Right ventricle myocardium superior (tissue), 1 donor: ENCODE measurements at places on chromosomes 3 and 15.

GRCh38 chr15:100806157-100806556, 73.5 kb upstream of the ALDH1A3 start:
- no peak for DNase-seq

DNA sequence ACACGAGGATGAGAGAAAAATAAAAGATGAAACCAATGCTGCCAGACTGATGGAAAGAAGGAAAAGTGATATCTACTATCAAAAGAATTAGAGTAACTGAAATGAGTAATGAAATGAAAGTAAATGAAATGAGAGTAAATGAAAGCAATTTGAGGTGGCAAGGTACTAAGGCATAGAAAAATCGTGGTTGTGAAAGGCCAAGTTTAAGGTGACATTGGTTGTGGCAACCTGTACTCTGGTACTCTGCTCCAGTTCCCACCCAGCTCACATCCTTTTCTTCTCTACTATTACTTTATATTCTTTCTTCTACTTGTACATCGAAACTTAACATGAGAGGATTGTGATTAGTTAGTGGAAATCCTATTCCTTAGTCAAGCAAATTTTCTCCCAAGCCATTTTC, 10.1 kb downstream of the RFX7 start:
- no peak for DNase-seq

DNA sequence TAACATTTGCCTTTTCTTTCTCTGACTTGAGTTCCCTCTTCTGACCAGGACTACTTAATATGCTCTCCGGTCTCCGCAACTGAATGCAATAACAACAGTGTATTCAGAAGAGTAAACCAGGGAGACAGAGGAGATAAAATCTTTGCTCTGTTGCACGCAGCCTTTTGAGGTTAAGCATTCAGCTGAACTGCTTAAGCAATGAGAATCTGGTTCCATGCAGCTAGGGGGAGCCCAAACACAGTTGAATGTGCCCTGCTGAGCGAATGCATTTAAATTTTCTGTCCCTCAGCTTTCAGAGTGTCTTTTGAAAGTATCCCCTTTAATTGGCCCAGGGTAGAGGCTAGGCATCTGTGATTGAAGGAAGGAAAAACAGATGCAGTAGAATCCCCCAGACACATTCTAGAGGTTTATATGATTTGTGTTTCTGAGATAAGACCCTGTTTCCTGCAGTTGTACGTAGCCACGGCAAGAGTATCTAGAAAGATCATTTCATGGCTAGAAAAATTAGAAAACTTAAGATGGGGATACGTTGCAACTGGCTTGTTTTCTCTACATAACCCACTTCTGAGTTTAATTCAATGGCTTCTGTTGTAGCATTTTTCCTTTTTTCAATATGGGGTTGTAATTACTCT, 309.6 kb downstream of the TUSC7 start:
- peak; percentile 50 for DNase-seq

DNA sequence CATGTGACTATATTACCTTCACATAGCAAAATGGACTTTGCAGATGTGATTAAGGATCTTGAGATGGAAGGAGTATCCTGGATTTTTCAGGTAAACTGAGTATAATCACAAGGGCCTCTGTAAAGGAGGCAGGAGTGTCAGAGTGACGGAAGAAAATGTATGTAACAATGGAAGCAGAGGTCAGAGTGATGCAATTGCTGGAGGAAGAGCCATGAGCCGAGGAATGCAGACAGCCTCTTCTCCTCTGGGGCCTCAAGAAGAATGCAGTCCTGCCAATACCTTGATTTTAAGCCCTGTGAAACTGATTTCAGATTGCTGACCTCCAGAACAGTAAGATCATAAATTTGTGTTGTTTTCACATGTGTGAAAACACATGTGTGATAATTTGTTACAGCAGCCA, 15.1 kb downstream of the HEMK1 start:
- DNase-seq, result no peak

- no peak for DNase-seq
These were observed 64.9 kb downstream of the UACA start for GRCh38 chr15:70698426-70698825.

GRCh38 chr3:7720649-7721297, 780.9 kb upstream of the LMCD1 start:
- DNase-seq, result no peak

GRCh38 chr15:40618906-40619305, 24.9 kb downstream of the KNL1 start:
- no peak for DNase-seq

- no peak for DNase-seq
These were observed 155.4 kb downstream of the PDZRN3 start for GRCh38 chr3:73469331-73469730.

- DNase-seq, result no peak
These were observed 74.7 kb upstream of the ROBO2 start for GRCh38 chr3:76965122-76965725.

DNA sequence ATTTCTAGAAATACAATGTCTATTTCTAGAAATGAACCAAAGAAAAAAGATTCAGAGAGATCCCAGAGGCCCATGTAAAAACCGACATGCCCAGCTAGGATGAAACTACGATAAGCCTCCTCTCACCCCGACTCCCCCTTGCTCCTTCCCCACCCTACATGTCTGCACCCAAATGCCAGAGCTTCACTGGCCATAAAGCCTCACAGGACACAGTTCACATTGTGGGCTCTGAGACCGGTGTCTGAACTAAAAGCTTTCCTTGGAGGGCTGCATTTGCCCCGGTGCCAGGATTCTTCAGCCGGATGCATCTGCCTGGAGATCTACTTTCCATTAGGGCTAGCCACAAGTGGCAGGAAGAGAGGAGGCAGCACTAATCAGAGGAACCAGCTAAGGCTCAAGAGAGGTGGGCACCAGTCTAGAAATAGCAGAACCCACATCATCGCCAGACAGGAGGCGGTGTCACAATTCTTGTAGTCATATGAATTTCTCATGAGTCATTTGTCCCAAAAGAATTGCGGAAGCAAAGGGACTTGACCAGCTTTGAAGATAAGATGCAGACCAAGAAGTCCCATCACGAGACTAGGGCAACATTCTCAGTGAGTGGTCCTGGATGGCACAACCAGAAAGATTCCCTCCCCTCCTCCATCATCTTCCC, 353.6 kb downstream of the NTRK3 start:
- no peak for DNase-seq

DNA sequence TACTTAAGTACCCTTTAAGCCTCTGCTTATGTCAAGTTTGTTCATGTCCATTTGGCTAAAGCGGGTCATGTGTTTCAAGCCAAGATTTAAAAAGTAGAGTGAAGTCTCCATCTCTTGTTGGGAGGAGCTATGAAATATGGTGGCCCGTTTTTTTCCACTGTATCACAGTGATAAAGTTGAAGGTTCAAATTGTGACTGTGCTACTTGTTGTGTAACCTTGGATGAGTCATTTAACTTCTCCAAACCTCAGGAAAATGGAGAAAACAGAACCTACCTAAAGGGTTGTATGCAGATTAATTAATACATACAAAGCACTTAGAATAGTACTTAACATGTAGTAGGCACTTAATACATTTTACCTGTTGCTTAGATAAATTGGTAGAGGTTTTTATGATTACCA, 43.4 kb downstream of the SNAPC5 start:
- DNase-seq, result no peak

DNA sequence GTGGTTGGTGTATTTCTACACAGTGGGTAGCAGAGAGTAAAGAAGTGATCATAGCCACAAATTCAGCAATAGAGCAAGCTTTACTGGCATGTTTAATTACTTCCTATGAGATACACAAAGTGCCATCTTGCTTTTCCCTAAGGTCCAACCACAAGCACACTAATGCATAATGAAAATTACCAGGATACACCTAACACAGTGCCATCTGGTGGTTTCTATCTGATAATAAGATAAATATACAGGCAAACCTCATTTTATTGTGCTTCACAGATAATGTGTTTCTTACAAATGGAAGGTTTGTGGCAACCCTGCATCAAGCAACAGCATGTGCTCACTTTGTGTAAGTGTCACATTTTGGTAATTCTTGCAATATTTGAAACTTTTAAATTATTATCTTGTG, 223.0 kb downstream of the NSUN3 start:
- DNase-seq, result no peak

GRCh38 chr3:70138606-70139005, 139.1 kb downstream of the SAMMSON start:
- DNase-seq, result no peak

- no peak for DNase-seq
These were observed 199.3 kb upstream of the CMC1 start for GRCh38 chr3:28042095-28042635.

GRCh38 chr3:139234491-139234890, 109.3 kb upstream of the MRPS22 start:
- no peak for DNase-seq
